ENCODE measurements at places on chromosomes 2 and 18.

GRCh38 chr2:18408638-18409037 is 151.8 kb downstream of the RDH14 start:
- DNase-seq, result no peak

DNA sequence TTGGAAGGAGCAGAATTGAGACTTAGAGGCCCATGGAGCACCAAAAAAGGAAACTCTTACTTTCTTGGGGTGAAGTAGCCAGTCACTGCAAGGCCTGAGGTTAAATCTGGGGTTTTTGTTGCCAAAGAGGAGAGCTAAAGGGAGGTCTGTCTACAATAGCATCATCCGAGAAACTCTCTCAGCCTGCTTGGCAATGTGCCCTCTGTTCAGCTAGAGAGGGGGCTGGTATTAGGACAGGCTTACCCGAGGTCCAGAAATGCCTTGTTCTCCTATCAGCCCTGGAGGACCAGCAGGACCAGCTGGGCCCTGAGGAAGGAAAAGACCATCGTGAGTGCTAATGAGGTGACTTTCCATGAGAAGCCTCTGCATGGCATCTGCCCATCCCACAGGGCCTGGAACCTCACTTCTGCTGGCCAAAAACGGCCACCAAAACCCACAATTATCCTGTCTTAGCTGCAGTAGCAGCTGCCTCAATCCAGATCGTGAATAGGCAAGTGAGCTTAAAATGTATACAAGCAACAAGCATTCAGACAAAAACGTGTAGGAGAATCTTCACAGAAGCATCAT is 61.6 kb downstream of the COL6A3 start:
- no peak for DNase-seq

DNA sequence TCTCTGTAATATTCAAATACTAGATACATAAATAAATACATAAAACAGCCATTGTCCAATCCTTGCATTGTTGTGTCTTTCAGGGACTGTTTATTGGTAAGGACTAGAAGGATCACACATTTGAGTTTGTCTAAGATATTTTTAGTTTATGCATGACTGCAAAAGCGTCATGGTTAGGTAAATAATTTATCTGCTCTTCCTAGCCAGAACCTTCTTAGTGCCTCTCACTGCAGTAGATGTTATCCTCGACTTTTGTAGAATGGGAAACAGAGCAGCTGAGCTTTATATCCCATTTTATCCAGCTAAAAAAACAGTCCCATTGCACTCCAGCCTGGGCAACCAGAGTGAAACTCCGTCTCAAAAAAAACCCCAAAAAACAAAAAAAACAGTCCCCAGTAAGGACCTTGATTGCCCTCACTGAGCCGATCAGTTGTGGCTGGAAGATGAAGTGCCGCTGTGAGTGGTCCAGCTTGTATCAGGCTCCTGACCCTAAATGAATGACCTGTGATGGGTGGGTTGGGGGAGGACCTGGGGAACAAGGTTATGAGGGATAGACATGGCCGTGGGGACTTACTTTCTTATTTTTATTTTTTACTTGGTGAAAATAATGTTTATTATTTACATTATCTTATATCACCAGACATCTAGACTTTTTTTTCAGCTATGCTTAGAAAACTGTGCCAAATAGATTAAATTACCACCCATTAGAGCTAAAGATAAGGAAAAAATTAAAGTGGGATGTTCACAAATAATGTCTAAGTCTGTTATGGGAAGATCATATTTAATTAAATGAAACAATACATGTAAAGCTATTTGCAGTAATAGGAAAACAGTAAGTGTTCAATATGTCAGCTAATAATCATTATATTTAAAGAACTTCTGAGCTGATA is 10.9 kb upstream of the ADAM23 start:
- no peak for DNase-seq

DNA sequence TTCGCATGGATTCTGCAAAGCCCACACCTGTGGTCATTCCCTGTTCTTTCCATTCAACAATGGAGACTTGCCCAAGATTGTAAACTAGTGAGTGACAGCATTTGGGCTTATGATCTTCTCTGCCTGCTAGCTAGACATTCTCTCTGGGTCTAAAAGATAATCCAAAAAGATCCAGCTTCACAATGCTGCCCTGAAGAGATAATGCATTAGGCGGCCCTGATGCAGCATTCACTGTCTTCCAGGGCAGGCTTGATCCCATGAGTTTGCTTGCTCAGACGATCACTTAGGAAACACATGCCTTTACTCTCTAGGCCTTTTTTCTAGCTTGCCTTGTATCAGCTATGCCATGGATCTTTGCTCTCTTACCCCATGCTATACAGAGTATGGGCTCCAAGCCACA is 196.1 kb downstream of the SETBP1 start:
- DNase-seq, result no peak

DNA sequence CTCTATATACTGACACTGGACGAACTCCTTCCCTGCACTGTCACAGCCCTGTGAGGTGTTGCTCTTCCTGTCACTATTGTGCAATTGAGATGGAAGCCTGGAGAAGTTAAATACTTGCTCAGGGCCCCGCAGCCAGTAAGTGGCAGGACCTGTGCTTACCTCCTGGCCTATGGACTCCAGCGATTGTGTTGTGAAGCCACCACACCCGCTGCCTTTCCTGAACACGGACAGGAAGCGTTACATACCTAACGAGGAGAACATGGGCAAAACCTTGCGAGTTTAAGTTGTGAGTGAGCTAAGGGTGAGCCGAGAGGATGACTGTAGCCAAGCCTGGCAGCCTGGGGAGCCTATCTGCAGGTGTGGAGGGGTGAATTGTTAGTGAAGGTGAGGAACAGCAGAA is 26.1 kb downstream of the RAB31 start:
- no peak for DNase-seq

- DNase-seq, result no peak
These were observed 46.1 kb downstream of the YES1 start for GRCh38 chr18:765764-766549.

GRCh38 chr2:64617631-64618151 is 36.0 kb downstream of the SERTAD2 start:
- DNase-seq, result no peak

- no peak for DNase-seq
These were observed 124.0 kb downstream of the RTP5 start for GRCh38 chr2:241993386-241994005.

GRCh38 chr18:40120796-40121391 is 1834.1 kb upstream of the PIK3C3 start:
- no peak for DNase-seq

GRCh38 chr2:17362956-17363355 is 155.3 kb downstream of the RAD51AP2 start:
- DNase-seq, result no peak

GRCh38 chr2:75545922-75546321 is 14.8 kb downstream of the EVA1A start:
- no peak for DNase-seq

- no peak for DNase-seq
These were observed 18.6 kb upstream of the KLF7 start for GRCh38 chr2:207184348-207184747.

All from activated CD8-positive, alpha-beta memory T cell treated with anti-CD3 and anti-CD28 coated beads for 1 hour (primary cell).